NCI-H1092 (cell line): ENCODE measurements at places on chromosomes 1 and 21.

GRCh38 chr21:26098772-26099397 is 71.7 kb downstream of the APP start:
- DNase-seq = no peak

DNA sequence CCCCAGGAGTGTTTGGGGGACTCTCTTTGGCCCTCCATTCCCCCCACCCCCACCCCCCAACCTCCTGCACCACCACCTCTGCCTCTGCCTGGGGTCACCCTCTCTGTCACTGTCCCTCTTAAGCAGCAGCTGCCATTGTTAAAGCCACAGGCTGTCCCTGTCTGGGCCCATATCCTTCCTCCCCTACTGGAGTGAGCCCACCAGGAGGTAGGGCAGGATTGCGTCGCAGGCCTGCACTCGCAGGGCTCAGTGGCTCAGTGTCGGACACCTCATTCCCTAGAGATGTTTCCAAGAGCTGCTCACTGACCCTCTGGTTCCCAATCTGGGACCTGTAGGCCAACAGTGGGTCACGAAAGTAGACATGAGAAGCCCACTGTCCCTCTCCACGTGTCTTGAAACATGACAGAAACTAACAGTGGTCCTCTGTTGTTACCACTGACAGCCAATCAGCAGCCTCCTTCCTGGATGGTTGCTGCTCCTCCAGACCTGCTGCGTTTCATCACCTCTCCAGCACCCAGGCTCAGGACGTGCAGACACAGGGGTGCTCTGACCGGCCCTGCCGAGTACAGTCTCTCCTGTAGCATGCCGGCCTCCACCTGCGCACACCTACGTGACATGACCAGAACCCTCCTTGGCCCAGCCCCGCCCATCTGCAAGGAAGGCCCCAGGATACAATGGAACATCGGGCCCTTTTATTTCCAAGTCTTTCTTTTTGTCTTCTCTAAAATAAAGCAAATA is 7.7 kb downstream of the PRDM15 start:
- no peak for DNase-seq

DNA sequence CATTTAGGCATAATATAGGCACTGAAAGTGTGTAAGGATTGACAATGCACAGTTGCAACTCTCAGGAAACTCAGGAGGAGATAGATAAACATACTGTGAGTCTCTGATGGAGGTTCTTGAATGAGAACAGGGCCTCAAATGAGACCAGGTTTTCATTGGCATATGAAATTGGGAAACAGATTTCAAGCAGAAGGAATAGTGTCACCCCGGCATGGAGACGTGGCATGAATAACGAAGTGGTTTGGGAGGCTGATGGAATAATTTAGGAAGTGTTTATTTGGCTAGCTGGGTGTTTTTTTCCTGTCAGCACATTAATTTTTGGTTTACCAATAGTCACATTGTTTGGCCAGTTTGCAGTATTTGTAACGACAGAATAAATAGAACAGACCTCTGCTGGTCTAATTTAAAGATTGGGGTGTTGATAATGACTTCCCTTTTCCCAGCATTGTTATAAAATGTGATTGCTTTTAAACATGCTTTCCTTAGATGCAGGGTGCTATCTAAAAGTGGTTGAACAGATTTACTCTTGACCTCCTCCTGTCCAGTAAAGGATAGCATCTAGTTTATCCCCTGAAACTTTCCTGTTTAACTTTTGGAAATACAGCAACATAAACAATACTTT is 132.0 kb downstream of the C1orf21 start:
- DNase-seq = no peak

DNA sequence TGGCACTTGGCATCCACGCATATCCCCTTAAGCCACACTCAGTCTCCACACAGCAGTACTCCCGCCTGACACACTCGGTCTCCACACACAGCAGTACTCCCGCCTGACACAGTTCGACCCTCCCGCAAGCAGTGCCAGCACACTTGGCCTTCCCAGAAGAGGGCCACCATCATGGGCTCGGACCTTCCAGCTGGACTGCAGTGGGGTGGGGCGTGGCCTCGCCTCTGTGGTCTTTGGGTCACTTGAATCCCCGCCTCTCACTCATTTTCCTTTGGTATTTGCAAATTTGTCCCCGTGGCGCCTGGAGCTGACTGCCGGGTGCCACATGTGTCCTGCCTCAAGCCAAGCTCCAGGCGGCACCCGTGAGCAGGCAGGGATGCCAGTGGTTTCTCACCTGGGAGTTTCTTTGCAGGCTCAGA is 63.7 kb downstream of the FAAP20 start:
- DNase-seq = no peak

DNA sequence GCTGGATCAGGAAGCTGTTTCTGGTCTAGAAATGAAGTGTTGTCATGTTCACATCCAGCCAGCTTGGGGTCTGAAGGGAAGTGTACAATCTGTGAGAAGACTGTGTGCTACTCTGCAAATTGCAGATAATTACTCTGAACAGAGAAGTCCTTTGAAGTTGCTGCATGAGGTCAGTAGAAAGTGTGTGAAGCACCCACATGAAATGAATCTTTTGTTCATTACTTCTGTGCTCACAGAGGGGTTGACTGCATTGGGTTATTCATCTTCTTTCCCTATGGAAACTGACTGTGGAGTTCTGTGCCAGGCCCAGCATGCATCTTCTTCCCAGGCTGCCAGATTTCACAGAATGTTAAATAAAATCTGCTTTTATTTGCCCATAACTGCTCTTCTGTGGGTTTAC is 47.1 kb downstream of the CTH start:
- no peak for DNase-seq

DNA sequence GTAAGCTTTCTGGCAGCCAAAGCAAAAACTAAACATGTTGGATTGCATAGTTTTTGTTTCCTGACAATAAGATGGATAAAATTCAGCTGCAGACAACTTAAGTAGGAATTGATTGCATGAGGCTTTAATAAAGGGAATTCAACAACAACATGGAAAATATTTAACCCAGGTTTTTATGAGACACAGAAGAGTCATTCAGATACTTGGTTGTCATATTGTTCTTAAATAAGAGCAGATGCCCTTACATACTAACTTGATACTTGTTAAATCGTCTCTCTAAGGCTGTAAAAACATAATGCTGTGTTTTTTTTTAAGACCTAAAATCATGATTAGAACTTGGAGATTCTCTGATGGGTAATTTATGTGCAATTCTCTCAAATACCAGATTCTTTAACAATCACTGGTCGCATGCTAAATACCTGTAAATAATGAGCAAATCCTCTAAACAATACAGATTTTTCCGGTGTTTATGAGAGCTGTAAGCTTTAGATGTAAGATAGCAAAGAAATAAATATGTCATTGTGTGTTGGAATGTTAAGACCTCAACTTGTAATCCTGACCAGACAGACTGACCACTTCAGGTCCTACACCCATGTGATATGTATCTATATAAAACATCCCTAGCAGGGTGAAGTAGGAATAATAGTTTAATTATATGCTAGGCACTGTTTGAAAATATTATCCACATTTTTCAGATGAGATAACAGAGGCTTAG is 37.8 kb upstream of the CD34 start:
- no peak for DNase-seq

- DNase-seq = no peak
These were observed 121.8 kb downstream of the HMGB4 start for GRCh38 chr1:33985656-33986055.

DNA sequence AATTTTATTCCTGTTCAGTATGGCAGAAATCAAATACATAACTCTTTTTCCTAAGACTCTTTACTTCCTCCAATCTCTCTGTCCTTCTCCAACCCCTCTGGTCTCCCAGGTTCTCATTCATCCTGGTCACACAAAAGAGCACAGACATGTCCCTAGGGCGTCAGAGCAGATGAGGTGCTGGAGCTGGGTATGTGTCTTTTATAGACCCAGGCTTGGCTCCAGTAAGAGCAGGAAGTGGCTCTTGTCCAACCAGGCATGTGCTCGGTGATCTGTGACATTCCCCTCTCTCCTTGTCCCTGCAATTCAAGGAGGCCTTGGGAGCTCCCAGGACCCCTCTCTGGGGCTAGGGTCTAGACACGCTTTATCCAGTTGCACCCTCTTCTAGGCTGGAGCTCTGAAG is 18.0 kb upstream of the LCE2D start:
- DNase-seq = no peak

DNA sequence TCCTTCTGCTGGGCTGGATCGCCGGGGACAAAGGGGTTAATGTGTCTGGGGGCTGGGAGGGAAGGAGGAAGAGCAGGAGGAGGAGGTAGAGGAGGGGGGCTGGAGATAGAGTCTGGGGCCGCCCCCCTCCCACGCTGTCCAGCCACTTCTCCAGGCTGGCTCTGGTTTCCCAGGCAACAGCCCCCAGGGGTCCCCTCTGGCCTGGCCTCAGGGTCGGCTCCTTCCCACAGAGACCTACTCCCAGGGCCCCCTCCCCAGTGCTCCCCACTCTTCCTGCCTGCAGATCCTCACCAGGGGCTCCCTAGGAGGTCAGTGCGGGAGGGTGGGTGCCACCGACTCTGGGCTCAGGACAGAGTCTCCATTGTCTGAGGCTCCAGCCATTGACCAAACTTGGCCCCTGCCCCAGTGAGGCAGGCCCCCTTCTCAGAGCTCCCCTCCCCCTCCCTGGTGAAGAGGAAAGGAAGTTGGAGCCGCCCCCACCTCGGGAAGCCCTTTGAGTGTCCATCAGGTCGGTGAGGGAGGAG is 34.1 kb downstream of the ARHGEF10L start:
- no peak for DNase-seq

DNA sequence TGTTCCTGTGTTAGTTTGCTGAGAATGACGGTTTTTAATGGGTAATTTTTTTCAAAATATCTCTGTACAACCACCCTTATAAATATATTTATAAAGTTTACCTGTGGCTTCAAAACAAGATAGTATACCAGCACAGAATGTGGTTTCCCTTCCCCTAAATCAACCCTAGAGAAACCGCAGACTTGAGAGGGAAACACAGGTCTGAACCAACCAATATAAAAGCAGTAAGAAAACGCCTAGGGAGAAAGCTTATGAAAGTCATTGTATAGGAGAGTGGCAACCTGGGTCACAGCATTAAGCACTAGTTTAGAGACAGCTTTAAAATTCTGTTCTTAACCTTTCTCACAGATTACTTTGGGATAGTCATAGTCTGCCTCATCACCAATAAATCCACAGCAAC is 180.6 kb upstream of the LHX8 start:
- no peak for DNase-seq
